Stimulated activated CD4-positive, alpha-beta T cell treated with anti-CD3 and anti-CD28 coated beads, TNF-alpha, amount 100 ng/mL, for 24 hours (primary cell): ENCODE measurements at places on chromosomes 1 and 21.

DNA sequence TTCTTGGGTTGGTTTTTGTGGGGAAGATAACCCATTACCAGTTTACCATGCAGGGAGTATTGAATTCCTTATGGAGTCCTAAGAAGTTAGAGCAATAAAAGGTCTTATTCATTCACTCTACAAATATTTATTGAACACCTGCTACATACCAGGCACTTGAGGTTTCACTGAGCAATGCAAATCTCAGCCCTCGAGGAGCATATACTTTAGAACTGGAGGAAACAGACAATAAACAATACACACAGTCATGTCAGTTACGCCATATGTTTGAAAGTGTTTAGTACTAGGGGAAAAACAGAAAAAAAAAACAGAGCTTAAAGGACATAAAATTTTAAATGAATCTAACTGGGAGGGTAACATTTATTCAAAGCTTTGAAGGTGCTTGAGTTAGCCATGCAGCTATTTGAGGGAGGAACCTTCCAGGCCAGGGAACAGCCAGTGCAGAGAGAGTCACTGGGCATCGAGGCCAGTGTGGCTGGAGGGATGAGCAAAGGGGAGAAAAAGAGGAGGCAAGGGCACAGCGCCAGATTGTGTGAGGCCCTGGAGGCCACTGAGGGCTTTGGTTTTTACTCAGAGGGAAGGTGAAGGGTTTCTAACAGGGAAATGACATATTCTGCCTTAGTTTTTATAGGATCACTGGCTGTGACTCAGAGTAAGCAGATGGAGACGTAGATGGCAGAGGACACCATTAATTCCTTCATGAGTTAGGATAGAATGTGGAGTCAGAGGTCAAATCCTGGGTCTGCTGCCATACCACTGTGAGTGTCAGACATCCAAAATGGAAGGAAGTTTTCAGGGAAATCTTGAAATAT lies 32.7 kb downstream of the C1orf21 start:
- no peak for DNase-seq

GRCh38 chr1:154225370-154225769 lies 4.6 kb downstream of the UBAP2L start:
- no peak for DNase-seq

DNA sequence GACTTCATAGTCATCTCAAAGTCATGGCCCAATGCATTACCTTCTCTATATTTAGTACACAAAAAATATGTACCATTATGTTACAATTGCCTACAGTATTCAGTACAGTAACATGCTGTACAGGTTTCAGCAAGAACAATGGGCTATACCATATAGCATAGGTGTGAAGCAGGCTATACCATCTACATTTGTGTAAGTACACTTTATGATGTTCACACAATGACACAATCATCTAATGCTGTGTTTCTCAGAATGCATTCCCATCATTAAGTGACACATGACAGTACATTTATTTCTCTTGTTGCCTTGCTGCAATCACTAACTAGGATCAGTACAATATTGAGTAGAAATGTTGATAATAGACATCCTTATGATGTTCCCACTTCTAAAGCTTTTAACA lies 46.5 kb upstream of the NFIA start:
- no peak for DNase-seq

DNA sequence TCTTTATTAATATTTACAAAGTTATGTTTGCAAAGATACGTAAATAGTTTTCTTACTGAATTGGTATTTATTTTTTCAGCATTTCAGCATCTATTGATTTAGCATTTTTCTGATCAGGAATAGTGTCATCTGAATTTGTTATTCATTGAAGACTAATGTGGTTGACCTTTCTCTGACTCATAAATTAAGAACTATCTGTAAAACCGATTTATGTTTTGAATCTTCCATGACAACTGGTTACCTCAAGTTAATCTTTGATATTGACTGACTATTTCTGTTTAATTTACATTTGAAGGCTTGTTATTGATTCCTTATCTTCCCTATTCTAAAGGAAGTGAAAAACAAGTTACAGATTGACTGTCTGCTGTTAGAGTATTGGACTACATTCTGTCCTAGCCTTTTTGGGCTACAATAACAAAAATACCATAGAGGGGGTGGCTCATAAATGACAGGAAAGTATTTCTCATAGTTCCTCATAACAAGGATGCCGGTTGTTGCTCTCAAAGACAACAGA lies 1131.4 kb downstream of the PLA2G4A start:
- DNase-seq = no peak

- DNase-seq = no peak
Observed at GRCh38 chr1:113608399-113608798, 150.9 kb downstream of the PHTF1 start.

DNA sequence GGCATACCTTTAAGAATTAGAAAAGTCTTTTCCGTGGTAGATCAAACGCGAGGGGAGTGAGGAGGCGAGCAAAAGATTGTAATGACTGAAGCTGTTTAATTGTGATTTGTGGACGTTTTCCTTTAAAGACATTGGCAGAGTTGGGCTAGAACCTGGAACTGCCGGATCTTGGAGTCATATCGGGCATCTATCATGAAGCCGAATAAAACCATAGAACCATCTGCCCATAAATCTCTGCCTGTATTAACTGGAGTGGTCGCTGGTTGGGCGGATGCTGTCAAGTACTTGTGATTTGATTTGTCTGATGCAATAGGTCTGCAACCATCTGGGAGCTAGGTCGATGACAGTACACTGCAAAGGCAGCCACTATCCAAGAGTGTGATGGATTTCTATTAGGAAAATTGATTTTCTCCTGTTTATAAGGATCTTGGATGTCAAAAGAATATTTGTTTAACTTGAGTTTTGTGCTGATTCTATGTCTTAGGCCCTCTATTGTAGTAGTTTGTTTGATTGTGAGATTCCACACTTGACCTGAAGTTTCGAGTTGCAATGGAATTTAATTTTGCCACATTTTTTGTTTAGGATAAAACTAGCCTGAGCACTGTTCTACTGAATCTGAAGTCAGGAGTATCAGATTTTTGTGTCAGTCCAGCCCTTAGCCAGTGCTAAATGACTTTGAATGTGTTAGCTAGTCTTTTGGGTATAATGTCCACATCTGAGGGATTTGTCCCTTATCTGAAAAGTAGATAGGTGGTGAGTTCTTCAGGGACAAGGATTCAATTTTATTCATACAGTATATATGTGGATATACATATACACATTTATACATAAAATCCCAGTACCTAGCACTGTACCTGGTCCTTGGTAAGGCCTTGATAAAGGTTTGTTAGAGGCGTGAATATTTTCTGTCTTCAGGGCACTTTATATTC lies 1.2 kb downstream of the SARS1 start:
- DNase-seq = no peak

GRCh38 chr1:160394673-160395072 lies 5.7 kb upstream of the VANGL2 start:
- DNase-seq = no peak

GRCh38 chr1:44292651-44293050 lies 62.4 kb downstream of the ERI3 start:
- DNase-seq = no peak

GRCh38 chr21:42565886-42566523 lies 52.4 kb downstream of the SLC37A1 start:
- DNase-seq = no peak

GRCh38 chr1:160168609-160169369 lies 17.4 kb downstream of the ATP1A4 start:
- no peak for DNase-seq

- DNase-seq = no peak
Observed at GRCh38 chr21:42098957-42099505, 27.9 kb downstream of the UMODL1 start.

DNA sequence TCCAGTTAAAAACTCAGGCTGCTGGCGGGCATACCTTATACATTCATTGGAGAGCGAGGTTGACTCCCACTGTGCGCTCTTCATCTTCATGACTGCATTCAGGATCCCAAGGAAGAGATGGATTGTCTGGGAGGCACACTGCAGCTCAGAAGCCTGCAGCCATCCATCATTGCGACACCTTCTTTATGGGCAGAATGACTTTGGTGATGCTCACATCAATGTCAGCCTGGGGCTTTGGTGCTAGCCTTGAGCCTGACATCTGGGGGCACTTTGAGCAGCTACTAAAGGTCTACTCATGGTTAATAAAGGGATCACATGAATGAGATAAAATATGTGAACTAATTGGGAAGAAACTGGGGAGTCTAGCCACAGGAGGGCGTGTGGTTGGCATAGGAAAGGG lies 229.3 kb downstream of the PRDM2 start:
- DNase-seq = no peak

- no peak for DNase-seq
Observed at GRCh38 chr1:13828454-13829151, 128.6 kb downstream of the PRDM2 start.

GRCh38 chr1:183291216-183291762 lies 105.2 kb downstream of the LAMC2 start:
- DNase-seq = no peak

GRCh38 chr1:228007801-228008341 lies 1.1 kb downstream of the WNT3A start:
- DNase-seq = no peak

DNA sequence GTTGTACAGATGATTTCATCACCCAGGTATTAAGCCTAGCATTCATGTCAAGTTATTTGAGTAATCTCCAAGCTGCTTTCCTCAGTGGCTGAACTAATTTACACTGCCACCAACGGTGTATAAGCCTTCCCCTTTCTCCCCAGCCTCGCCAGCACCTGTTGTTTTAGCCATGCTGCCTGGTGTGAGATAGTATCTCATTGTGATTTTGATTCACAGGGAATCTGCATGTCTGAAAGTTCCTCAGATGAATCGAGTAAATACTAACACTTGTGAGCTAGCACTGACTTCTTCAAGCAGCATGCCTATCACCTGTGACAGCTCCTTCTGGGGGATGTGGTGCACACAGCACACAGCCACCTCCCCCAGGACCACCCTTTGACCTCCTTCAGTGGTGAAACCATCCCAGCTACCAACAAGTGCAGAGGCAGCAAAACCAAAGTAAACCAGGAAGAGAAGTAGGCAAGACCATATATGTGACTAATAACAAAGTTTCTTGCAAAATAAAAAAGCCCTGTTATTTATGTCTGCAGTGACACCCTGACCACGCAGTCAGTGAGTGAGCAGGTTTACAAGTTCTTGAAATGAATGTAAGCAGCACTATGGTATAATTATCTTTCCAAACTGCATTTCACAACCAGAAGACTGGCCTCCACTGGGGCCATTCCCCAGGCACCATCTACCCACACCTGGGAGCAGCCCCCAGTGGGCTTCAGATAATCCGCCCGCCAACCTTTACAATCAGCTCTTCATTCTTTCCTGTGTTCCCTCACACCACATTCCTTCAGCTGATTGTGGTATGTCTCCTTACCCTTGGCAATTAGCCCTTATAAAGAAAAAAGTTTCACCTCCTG lies 173.8 kb downstream of the ETS2 start:
- no peak for DNase-seq

GRCh38 chr1:32724678-32725614 lies 22.4 kb upstream of the SYNC start:
- peak; percentile 21 for DNase-seq

- no peak for DNase-seq
Observed at GRCh38 chr1:25094995-25095394, 137.3 kb downstream of the SYF2 start.

DNA sequence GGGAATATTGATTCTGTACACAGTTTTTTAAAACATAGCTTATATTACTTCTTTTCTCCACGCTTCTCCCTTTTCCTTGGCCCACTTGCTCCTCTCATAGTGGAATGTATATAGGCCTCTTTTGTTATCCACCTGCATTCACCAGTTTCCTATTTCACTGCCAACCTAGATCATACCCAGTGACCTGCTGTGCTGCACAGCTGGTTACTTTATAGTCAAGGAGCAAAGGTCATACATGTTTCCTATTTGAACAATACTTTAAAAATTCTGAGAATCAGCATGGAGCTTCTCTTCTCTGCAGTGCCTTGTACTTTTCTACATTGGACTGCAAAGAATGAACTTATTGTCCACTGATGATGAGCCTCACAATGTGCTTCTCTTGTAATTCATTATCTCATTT lies 4.3 kb upstream of the SLC35D1 start:
- DNase-seq = no peak

DNA sequence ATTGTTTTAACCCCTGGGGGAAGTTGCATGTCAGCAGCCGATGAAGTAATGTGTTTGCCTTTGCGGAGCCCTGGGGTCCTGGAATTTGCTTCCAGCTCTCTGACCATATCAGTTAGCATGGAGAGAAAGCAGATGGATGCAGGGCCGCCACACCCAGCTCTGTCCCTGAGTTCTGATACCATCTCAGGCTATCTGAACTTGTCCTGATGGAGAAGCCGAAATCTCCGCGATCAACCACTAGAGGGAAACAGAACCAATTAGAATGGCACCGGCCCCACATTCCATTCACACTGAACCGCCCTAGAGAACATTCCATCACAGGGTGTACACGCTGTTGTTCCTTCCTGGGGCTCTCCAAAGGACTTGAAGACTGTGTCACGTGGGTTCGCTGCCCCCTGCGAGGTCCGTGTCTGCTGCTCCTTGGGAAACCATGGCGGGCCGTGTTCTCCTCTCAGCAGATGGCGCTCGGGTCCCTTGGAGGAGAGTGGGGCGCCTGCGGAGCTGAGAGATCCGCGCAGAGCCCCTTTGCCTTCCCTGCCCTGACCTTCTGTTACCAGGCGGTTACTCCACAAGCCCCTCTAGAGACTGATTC lies 75.4 kb downstream of the ABCA4 start:
- DNase-seq = no peak

GRCh38 chr1:110617589-110617988 lies 11.4 kb upstream of the KCNA2 start:
- no peak for DNase-seq

DNA sequence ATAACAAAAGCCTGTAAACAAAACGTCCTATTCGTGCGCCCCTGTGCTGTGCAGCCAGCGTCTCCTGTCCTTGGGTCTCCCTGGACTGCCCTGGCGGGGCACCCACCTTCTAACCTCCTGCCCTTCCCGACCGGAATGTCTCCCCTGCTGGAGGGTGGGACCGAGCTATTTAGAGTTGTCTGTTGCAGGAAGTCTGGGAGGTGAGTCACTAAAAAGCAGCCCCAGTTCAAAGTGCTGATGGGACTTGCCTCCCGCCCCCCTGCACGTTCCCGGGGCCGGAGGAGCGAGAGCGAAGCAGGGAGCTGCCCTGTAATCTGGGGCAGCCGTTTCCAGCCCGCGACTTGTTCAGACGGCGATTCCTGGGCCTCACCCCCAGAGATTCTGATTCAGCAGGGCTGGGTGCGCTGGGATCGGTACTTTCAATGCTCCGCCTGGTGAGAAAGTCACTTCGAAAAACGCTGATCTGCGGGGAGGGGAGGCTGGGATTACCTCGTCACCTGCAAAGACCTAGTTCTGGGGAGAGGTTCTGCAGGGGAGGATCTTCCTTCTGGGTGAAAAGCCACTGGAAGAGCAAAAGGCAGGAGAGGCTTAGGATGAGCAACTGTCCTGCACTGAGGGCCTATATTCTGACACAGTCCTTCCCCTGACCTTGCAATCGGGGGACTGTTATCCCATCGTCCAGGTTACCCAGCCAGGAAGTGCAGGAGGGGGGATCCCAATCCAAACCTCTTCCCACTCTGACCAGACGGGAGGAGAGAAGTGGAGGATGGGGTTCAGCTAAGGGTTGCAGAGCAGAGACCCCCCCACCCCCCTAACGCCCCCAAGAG lies 1.2 kb upstream of the DHRS3 start:
- peak; percentile 48 for DNase-seq
